Left renal cortex interstitium (tissue), 4 donors: ENCODE measurements at places on chromosomes 11 and 22. TPM values are rescaled to one million over a fixed set of nuclear protein-coding genes. Genes with fewer than 3 reads are reported as not detected.

DNA sequence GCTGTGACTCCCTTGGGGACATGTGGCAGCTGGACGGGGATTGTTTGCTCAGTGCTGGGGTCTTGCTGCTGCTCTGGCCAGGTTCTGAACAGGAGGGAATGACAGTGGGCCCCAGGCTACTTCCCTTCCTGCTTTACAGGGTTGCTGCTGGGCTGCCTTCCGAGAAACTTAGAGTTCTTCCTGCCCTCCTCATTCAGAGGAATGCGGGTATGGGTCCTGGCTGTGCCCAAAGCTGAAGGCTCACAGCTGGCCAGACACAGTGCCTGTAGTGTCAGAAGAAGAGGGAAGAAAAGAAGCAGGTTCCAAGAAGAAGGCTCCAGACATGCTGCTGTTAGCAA lies 108.3 kb upstream of the PARVA start:
- no peak for DNase-seq

DNA sequence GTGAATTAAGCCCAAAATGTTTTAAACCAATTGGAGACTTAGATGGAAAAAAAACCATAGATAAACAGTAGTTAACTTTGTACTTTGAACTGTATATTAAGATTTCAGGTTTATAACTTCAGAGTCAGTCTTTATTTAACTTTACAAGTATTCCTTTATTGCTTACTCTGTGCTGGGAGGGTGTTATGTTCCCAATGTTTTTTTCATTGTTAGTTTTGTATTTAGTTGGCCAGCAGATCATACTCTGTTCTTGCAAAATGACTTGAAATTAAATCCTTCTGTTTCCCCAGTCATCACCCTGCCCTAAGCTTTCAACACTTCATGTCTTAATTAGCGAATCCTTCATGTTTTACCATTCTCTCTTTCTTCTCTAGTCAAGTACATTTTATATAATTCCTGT lies 25.3 kb downstream of the SIK2 start:
- no peak for DNase-seq

DNA sequence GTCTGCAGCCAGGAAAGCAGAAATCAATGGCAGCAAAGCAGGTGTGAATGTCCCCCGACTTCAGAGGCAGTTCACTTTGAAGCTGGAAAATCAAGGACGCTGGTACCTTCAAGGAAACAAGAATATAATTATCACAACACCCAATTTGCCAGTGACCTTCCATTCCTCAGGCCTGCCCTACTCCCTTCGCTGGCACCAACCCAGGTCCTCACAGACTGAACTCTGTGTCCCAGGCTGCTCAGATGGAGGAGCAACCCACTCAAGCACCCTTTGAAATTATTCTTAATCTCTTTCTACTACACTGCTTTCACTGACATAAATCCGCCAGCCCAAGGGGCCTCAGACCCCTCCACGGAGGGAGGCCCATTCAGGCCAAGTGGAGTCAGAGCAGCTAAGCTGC lies 64.7 kb upstream of the WT1 start:
- no peak for DNase-seq

GRCh38 chr11:110833033-110833484 lies 120.8 kb upstream of the ARHGAP20 start:
- no peak for DNase-seq

DNA sequence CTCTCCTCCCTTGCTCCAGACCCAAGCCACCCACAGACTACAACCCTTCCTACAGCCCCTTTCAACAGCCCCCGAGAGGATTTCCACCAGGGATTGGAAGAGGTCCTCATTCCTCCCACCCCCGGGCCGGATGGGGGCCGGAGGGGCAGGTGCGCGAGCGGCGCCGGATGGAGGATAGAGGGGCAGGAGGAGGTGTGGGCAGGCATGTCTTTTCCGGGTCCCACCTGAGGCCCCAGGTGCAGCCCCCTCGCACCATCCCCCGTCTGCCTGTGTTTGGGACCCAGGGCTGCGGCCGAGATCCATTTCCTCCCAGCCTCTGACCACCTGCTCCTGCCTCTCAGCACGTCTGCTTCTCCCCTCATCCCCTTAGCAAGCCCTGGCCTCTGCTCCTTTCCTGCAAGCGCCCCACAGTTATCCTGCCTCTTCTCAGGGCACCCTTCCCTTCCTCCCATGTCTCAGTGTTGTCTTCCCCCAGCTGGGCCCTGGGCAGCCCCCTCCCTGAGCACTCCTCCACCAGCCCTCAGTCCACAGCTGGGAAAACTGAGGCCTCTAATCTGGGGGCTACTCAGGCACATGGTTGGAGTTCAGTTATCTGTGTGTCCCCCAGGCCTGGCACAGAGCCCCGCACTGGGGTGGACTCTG lies 19.3 kb upstream of the CBX7 start:
- DNase-seq = no peak

The SIRT3 gene
- 42.9 TPM for polyA plus RNA-seq
